ENCODE measurements at places on chromosomes 5 and 9.

DNA sequence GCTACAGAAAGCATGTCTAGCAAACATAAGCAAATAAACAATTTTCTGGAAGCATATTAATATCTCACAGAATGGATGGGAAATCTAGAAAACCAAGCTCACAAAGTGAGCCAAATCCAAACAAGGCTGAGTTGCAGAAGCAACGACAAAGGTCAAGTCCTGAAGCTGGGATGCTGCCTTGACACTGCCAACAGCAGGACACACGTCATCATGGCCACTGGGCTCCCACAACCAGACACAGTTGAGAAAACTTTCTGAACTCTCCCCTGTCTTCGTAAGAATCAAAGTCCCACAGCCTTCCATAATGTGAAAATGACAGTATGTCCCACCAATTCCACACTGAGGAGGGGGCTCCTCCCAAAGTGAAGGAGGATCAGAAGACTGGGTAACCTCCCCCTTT, 37.6 kb downstream of the EPB41L4A start:
- DNase-seq = no peak

DNA sequence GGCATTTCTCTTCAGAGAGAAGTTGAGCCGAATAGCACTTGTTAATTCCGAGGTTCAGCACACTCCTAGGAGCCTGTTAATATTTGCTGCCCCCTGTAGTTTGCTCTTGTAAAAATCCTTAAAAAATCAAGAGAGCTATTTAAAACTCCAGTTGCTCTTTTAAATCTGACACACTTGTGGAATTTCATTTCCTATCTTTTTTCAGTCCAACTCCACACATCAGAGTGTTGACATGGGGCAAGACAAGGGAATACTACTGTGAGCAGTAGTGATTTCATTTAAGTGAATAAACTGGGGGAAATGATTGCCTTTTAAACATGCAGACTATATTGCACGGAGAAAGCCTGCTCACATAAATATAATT, 1096.3 kb upstream of the DMAC1 start:
- peak; percentile 50 for DNase-seq

DNA sequence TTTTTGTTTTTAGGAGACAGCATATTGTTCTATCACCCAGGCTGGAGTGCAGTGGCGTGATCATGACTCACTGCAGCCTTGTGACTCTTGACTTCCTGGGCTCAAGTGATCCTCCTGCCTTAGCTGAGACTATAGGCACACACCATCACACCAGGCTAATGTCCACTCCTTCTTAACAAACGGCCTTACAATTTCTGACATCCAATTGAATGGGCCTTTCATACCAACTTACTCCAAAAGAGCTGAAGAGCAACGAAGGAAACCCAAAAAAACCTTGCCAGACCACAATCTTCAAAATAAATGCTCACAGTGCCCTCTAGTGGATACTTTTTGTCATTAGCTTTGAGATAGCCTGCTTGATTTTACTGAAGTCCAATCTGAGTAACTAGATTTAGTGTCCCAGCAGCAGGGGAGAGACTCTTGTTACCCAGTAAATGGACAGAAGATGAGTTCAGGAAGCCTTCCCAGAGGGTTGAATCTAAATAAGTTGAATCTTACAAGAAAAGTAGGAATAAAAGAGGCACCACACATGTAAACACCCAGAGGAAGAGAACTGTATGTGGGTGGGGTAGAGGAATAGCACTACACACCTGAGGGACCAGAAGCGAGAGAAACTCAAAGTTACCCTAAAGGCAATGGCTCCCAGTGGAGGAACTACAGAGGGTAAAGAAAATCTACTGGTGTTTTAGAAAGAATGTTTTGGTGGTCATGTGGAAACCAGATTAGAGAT, 9.3 kb downstream of the ZNF622 start:
- DNase-seq = peak; percentile 46

DNA sequence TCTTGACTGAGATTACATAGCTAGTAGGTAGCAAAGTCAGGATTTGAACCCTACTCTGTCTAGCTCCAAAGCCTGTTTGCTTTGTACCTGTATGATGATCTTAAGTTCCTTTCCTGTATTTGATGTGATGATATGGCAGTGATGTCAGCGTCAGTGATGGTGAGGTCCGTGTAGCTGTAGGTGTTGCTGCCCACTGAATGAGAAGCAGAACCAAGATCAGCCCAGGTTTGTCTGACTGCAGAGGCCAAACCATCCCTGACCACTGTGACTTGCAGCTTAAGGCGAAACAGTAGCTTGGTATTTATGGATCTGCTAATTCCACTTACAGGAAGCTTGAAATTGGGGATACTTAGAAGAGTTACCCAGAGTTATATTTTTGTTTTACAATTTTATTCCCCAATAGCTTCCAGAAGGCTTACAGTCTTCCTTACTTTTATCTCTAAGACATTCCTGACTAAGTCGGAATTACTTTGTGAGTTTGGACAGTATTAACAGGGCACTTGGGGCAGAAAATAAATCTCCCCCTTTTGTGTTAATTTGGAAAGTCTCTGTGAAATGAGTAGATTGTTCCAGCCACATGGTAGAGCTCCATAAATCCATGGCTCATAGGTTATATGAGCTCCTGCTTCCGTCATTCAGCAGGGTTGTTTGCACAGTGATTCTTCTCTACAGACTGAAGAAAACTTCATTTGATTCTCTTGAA, 273.4 kb downstream of the NR3C1 start:
- no peak for DNase-seq

DNA sequence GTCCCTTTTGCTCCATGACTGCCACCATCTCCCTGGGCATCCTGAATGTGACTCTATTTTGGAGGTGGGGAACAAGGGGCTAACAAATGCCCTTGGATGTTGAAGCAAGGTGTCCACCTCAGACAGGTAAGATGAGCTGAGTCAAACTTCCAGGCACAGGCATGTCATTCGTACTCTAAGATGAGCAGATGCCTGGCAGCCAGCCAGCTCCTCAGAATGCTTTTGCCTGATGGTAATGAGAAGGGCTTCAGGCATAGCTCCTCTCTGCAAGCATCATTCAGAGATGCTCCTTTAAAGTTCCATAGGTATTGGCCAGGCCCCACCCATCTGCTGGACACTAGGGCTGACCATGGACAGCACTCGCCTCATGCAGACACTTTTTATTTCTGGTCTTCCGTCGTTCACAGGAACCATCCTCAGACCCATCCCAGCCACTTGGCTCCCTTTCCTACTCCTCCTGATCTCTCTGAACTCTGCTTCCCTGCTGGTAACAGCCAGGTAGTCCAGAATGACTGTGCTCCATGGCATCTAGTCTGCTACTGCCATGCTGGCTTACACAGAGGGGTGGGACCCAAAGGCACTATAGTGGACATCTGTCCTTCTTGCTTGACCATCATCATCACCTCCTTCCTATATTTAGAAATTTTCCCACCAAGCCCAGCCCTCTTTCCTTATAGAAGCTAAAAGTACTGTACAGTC, 118.8 kb downstream of the GLIS3 start:
- DNase-seq = no peak

DNA sequence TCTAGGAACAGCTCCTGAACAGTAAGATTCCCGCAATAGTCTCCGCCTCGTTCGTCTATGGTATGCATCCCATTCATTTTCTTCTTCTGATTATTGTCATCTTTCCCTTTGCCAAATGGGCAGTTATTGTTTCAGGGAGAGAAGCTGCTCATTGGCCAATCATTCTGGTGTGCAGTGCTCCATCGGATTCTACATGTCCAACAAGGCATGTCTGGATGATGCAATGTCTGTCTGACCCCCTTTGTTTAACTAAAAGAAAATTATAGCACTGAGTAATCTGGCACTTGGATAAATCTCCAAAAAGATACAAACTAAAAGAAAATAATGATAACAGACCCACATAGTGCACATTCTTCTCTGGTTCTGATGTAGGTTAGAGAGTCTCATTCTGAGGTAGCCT, 515.6 kb upstream of the DMAC1 start:
- DNase-seq = no peak

DNA sequence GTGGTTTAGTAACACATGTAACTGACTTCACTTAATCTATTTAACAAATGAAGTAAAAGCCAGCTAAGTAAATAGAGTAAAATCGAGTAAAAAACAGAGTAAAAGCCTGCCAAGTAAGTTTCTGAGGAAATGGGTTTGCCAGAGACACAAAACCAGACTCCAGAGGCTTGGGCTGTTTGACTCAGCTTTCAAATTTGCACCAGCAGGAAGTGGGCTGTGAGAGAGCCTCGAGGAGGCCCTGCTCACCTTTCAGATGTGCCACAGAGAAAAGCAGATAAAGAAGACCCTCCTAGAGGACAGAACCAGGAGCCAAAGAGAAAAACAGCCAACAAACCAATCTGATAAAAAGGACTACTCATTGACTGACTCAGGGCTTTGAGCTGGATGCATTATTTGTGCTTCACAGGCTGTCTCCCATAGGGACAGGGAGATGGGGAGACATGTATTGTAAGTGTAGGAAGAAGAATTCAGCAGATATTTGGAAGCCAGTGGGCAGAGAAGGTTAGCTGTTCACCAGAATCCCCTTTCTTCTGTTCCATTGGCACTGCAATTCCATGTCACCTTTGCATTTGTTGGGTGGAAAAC, 14.4 kb upstream of the AMACR start:
- peak; percentile 44 for DNase-seq

DNA sequence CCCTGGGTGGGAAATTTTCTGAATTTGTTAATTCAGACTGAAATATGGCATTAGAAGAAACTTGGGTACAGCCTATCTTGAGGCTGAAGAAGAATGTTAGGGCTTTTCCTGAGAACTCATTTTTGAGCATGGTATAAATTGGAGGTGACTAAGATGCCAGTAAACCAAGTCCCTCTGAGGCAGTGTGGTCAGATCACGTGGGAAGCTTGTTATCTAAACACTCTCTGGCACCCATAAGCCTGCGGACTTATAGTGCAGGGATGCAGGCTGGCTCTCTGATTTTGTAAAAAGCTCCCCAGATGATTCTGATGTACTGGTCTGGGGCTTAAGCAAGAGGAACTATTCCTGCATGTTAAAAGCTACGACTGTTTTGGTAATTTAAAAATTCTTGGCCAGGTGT, 34.3 kb downstream of the MTMR12 start:
- DNase-seq = no peak

- no peak for DNase-seq
Measured at GRCh38 chr5:65087154-65087553, 318.4 kb downstream of the CWC27 start.

- no peak for DNase-seq
Measured at GRCh38 chr5:158777647-158778350, 321.9 kb downstream of the EBF1 start.

DNA sequence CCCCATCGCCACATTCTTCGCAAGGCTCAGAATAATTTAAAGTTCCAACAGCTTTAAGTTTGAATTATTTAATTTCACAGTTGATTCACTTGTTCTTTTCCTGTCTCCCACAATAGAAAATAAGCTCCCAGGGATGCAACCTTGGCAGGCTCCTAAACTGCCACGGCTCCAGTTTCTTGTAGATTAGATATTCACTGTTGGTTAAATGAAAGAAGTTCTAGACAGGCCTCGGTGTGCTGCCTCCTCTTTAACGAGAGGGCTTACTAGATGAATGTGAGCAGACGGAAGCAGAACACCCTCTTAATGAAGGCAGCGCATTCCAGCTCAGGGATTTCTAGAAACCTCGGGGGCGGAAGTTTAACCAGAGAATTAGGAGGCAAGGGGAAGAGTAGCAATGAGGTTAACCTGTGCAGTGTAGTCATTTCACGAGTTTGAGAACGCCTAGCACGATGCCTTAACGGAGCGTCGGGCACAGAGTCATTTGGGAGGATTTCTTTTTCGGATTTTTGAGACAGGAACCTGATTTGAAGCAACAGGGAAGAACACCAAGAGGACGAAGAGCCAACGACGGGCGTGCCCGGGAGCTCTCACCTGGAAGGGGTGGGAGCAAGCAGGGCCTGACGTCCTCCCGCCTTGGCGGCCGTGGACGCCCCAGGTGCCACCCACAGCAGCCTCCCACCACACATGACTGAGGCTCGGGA, 637 bp upstream of the SMC5 start:
- DNase-seq = no peak

GRCh38 chr5:80698369-80698768, 43.6 kb upstream of the DHFR start:
- no peak for DNase-seq

DNA sequence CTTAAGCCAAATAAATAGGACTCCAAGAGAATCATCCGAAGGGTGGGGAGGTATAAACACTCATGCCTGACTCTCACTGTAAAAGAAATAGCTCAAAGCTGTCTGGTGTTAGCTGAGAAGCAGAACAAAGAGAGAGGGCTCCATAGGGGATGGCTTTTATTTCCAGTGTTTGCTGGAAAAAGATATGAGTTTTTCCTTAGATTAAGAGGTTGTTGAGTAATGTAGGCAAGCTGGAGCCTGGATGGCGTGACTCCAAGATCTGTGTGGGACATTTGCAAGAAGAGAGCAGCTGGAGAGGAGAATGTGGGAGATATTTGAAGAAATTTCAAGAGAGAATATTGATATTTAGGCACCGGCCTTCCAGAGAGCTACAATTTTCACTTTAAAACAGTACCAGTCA, 793.7 kb upstream of the RGMB start:
- peak; percentile 43 for DNase-seq

DNA sequence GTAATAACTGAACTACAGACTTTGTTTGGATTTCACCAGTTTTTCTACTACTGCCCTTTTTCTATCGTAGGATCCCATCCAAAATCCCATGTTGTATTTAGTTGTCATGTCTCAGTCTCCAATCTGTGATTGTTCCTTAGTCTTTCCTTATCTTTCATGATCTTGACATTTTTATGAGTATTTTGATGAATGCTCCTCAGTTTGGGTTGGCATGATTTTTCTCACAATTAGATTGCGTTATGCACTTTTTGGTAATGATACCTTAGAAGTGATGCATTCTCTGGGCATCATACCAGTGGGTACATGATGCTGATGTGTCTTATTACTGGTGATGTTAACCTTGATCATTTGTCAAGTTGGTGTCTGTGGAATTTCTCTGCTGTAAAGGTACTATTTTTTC, 5.7 kb downstream of the SLC22A4 start:
- DNase-seq = no peak

- no peak for DNase-seq
Measured at GRCh38 chr9:19496321-19497050, 87.7 kb downstream of the ACER2 start.

DNA sequence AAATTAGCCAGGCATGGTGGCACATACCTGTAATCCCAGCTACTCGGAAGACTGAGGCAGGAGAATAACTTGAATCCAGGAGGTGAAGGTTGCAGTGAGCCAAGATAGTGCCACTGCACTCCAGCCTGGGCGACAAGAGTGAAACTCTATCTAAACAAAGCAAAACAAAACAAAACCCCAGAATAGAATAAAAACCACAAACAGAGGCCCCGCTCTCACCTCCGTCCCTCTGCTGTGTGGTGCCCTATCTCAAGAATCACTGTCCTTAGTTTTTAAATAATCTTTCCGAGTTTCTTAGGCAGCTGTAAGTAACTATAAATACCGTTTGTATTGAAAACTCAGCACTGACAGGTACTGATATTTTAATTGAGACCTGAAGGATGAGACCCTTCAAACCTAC, 42.7 kb upstream of the IER5L start:
- DNase-seq = no peak

Data from hindlimb muscle (tissue), 1 donor.